Left lung (tissue), 14 donors: ENCODE measurements at places on chromosomes 1 and 21. TPM values are rescaled to one million over a fixed set of nuclear protein-coding genes. Genes with fewer than 3 reads are reported as not detected.

The GPR25 gene
- 0.26 TPM for total RNA-seq

GRCh38 chr1:66998972-66999371 is 55.0 kb downstream of the SLC35D1 start:
- no peaks in the 10 kb centered on the region for H3K4me1 ChIP-seq
- no peak for DNase-seq
- H3K4me3 ChIP-seq, result no peak overlapping the region
- no peak overlapping the region for H3K27ac ChIP-seq

The MFSD2A gene
- 114 TPM for total RNA-seq

DNA sequence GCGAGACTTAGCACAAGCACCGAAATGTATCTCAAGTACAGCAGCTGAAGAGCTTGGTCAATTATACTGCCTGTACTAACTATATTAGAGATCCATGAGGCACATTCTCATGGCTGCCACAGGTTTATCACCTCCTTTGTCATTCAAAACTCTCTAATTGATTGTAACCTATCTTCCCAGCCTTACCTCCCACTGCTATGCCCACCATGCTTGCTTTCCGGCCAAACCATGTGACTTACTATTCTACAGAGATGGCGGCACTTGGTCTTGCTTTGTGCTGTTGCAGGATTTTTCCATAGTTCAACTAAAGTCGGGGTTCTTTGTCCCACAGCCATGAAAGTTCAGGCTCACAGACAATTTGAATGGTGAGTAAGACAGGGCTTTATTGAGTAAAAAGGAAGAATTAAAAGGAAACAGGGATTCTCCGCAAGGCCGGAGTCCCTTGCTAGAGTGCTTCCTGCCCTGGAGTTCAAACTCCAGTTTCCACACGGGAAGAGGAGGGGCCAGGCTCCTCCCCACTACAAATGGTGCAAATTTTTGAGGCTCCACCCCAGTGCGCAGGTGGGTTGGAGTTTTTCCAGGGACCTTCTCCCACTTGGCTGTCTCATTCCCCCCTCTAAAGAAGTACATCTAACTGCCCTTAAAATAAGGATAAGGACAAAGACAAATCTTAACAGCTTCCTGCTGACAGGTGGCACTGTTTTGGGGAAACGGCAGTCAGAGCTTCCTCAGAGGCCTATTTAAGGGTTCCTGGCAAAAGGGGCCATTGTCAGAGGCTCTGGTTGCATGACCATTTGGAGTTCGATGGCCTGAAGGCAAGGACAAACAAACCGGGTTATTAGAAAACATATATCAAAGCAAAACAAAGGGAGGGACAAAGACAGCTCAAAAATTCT is 28.7 kb downstream of the FMO2 start:
- no peak for DNase-seq
- no peak overlapping the region for H3K27ac ChIP-seq
- H3K36me3 ChIP-seq, result no peaks in the 10 kb centered on the region
- H3K4me1 ChIP-seq, result no peaks in the 10 kb centered on the region
- H3K27me3 ChIP-seq, result no peaks in the 10 kb centered on the region

DNA sequence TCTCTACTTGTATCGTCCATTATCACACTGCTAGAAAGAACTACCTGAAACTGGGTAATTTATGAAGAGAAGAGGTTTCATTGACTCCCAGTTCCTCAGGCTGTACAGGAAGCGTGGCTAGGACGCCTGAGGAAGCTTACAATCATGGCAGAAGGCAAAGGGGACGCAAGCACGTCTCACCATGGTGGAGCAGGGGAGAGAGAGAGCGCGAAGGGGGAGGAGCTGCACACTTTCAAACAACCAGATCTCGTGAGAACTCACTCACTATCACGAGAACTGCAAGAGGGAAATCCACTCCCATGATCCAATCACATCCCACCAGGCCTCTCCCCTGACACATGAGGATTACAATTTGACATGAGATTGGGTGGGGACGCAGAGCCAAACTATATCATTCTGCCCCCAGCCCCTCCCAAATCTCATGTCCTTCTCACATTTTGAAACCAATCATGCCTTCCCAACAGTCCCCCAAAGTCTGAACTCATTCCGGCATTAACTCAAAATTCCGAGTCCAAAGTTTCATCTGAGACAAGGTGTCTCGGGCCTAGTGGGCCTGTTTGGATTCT is 8.0 kb downstream of the MMEL1 start:
- no peaks in the 10 kb centered on the region for H3K4me1 ChIP-seq
- H3K27ac ChIP-seq, result no peak overlapping the region
- peaks cover 47% of the 10 kb centered on the region for H3K27me3 ChIP-seq
- no peak overlapping the region for H3K4me3 ChIP-seq
- H3K36me3 ChIP-seq, result no peaks in the 10 kb centered on the region

The SPATA21 gene
- not detected for total RNA-seq

GRCh38 chr1:181124291-181124751 is 35.8 kb downstream of the IER5 start:
- no peaks in the 10 kb centered on the region for H3K27me3 ChIP-seq
- peaks cover 9% of the 10 kb centered on the region for H3K4me1 ChIP-seq
- H3K36me3 ChIP-seq, result no peaks in the 10 kb centered on the region
- DNase-seq, result no peak
- H3K27ac ChIP-seq, result peak overlapping the region; percentile 78
- no peak overlapping the region for H3K4me3 ChIP-seq
